Omental fat pad (tissue), 4 donors: ENCODE measurements at places on chromosomes 7 and 10.

GRCh38 chr10:13528123-13528874 lies 515 bp downstream of the BEND7 start:
- DNase-seq = no peak

DNA sequence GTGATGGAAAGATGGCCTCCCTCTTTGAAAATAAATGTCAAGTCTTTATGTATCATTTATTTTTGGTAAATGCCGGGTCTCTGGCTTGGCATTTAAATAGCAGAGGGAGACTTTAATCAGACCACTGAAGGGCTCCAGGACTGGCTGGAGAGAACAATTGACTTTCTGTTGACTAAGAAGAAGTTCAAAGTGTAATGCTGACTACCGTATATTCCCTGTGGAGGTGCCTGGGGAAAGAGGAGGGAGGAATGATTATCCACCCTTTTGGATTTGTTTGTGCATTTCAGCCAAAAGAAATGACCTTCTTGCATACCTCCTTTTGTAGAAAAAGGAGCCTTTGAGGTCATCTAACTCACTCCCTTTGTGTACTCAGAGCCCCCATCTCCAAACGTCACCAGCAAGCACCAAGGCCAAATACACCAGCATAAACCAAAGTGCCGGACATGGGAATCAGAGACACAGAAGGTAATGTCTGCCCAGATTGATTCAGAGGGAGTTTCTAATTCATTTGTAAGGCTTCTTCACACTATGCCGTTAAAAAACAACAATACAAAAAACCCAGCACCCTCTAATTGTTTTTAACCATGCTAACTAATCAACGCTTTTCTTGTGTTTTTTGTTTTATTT lies 75.2 kb downstream of the PRLHR start:
- DNase-seq = no peak

DNA sequence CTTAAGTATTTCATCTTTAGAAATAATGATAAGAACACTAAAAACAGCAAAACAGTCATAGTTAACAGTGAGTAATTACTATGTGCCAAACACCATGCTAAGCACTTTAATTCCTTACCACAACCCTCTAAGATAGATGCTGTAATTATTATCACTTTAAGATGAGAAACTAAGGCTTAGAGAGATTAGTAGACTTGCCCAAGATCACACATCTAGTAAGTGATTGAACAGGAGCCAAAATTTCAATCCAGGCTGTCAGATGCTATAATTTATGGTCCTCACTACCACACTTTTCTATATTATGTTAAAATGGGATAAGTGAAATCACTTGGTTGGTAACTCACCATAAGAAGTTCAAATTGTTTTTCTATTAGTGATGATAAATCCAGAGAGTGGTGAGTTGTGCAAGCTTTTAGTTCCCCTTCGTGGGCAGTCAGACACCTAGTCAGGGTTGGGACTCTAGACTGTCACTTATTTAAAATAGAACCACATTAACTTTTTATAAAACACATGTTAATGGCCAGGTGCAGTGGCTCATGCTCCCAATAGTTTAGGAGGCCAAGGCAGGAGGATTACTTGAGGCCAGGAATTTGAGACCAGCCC lies 85.9 kb upstream of the GATA3 start:
- no peak for DNase-seq

GRCh38 chr7:103748680-103749079 lies 240.8 kb downstream of the RELN start:
- DNase-seq = no peak

GRCh38 chr7:2616387-2617324 lies 15.1 kb upstream of the TTYH3 start:
- DNase-seq = no peak

DNA sequence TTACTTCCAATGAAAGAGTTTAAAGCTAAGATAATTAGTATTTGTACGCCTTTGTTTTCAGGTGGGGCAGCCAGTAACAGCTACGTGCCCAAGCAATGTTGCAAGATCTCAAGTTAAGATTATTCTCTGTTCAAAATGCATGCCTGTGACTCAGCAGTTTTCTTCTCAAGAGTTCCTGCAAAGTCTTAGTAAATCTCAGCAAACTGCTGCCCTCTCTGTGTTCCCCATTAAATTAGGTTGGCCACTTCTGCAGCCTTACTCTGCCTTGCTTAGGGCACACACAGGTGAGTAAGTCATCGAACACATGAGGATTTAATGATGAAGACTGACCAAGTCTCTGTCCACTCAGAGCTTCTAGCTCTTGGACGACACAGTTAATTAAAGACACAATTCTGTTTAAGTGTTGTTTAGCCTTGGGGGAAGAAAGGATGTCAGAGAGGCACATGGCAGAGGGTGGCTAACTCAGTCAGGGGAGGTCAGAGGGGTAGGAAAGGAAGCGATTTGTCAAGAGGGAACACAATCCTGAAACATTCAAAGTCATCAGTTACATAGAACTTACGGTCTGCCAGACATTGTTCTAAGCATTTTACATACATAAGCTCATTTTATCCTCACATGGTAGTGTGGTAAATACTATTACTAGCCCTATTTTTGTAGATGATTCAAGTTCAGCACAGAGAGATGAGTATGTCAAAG lies 20.2 kb upstream of the SLC35G1 start:
- no peak for DNase-seq

DNA sequence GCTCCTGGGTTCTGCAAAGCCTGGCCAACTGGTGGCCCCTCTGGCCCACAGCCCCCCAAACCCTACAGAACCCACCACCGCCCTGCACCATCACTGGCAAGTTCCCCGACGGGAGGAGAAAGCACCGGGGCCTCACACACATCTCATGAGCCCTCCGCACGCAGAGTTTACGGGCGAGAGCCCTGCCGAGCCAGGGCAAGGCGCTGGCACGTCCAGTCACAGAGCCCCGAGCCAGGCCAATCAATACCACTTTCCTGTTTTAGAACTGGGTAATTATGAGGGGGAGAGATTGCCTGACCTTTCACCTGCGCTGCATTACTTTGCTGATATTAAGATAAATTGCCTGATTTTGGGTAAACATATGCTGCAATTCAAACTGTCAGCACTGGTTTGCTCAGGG lies 113.3 kb downstream of the EBF3 start:
- DNase-seq = no peak

DNA sequence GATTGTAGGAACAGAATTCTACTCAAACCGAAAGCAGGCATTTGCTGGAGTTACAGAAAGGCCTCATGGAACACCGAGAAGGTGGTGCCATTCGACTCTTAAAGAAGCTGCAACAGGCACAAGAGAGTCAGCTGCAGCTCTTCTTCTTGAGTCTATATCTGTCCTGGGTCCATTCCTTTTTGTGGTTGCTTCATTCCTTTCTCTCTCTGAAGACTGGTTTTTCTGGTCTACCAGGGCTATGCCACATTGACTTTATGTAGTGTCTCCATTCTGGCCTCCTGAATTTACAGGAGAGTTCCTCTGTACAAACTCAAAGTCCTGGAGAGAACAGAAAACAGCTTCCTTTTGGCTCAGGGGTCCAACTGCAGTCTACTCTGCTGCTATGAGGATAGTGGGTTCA lies 132.8 kb downstream of the CFTR start:
- DNase-seq = no peak

DNA sequence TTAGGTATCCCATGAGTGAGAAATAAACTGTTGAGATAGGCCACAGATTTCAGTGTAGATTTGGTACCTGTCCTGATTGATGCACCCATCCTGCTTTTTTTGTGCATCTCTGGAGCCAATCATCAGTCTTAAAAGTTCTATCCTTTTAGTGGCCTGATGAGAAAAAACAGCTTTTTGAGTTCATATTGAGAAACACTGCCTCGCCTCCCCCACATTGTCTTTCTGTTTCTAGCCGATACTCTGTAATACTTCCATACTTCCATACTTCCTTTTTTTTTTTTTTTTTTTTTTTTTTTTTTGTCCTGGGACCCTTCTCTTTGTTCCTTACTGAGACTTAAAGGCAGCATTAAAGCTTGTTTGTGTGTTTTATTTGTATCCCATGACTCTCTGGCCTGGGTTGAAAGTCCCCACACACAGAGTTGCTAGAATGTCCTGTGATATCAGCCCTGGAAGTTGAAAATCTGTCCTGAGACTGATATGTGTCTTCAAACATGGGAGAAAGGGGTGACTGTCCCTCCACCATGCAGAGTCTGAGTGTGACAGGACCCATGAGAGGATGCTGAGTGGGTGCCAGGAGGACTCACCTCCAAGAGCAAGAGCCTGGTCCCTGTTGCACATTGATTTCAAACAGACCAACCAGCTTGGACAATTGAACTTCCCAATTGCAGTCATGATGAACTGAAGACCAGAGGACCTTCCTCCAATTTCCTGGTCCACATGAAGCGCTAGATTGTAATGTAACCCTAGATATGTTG lies 5.7 kb downstream of the ZNF22 start:
- DNase-seq = no peak

DNA sequence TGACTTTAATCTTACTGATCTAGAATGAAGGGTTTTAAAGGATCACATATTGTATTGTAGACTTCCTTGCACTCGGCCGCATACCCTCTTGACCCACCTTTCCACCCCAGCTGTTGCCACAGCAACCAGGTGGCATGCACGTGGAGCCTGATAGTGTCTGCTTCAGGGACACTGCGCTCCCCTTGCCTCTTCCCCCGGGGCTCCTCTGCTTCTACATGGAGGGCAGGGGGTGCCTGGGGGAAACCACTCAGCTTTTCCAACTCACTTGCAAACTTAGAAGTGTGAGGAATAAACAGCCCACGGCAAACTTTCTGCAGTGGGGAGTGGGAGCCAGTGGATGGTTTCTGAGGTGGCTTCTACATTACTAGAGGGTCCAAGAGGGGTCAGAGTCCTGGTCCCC lies 458.6 kb downstream of the PLXNA4 start:
- no peak for DNase-seq

GRCh38 chr7:101321491-101322401 lies at the start of gene IFT22:
Gene IFT22, minus strand, starts transcription at chr7:101321812. Its CDS starts 103 bp downstream, at chr7:101321709.
- DNase-seq = peak; percentile 65

DNA sequence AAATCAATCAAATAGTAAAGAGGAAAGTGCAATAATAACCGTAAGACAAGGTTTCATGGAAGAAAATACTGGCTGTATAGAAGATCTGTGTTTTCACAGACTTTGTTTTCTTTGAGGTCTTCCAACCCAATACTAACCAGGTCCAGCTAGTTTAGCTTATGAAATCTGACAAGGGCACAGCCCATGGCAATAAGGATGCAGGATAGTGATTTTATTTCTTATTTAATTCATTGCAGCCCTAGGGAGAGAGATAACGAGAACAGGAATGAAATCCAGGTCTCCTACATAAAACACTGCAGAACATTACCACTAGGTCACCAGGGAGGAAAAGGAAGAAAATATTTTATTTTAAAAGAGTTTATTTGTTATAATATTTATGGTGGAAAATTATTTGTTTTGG lies 145.1 kb downstream of the DNAJC1 start:
- no peak for DNase-seq

GRCh38 chr7:45919231-45919784 lies 1.8 kb downstream of the IGFBP3 start:
- no peak for DNase-seq

- no peak for DNase-seq
Observed at GRCh38 chr10:60747817-60748469, 30.3 kb upstream of the CDK1 start.

DNA sequence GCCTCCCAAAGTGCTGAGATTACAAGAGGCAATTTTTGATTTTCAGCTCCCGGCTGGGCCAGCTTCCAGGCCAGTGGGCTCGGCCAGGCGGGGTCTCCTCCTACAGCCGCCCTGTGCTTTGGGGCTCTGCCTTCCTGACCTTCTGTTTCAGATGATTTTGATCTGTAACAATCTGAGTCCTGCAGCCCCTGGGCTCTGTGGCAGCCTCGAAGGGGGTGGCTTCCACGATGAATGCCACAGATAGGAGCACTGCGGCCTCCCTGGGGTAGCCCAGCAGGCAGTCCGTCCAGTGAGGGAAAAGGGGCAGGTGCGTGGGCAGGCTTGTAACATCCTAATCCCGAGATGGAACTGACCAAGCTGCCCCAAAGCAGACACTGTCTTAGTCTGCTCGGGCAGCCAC lies 177.5 kb downstream of the DNAJB6 start:
- no peak for DNase-seq

GRCh38 chr10:53064614-53065013 lies 292.0 kb upstream of the MBL2 start:
- DNase-seq = no peak

DNA sequence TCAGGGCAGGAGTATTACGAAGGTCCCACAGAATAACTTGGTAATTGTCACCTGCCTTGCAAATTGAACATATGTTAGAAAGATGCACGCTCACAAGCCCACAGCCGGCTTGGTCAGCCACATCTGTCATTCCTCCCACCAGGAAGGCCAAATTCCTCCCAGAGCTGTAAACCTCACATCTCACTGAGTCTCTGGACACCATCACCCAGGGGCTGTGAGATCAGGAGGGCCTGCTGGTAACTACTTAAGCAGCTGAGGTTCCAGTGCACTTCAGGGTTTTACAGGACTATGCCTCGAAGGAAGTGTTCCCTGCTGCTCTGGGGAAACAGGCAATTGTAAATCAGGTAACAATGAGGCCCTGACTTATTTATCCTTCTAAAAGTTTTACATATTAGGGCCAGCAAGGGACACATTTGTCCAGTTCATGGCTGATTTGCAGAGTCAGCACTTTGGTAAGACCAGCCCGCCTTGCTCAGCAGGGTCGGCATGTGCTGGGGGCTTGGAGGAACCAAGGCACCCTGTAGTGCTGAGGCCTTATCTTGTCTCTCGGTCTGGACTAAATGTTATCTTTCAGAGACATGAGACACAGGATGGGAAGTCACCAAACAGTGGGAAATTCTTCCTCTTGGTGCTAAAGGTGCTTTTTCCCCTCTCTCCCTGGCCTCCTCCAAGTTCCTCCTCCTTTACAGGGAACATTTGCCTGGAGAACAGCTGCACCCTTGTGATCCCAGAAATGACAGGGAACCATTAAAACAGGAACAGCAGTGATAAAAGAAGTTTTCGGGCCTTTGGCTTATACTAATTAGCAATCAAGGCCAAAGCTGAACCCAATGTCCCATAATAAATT lies 34.3 kb downstream of the PYROXD2 start:
- DNase-seq = peak; percentile 8

GRCh38 chr7:107815254-107815882 lies 12.3 kb upstream of the SLC26A3 start:
- DNase-seq = no peak

DNA sequence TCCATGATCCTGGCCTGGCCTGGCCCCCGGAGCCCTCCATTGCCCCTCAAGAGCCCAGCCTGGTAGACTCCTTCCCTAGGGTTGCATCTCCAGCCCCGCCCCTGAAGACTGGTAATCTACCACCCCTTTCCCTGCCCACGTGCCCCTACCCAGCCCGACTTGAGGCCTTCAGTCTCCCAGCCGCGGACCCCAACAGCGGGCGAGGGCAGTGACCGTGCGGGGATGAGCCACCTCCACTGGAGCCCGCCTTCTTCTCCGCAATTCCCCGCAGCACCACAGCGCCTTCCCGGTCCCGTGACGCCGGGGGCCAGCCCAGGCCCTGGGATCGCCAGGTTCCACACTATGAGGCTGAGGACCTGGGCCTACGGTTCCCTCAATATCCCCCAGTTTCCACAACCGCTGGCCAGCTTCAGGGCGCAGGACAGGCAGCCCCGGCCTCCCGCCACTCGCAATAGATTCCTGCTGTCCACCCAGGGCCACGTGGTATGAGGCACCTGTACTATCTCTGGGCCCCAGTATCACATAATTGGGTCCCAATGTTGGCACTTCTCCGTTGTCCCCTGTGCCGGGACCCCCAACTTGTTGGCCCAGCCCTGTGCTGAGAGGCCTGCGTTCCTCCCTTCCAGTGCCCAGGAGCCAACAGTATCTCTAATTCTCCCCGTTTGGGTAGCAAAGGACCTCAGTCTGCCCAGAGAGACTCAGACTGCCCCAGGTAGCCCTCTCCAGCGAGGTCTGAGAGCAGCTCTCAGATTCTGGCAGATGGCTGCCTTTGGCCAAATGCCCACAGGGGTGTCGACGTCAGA lies 1.1 kb upstream of the GPRIN2 start:
- DNase-seq = no peak

- DNase-seq = no peak
Observed at GRCh38 chr10:24561453-24561852, 162.2 kb downstream of the ARHGAP21 start.
